Right renal cortex interstitium (tissue), 3 donors: ENCODE measurements at places on chromosomes 7 and 10.

- no peak for DNase-seq
These were observed 138.7 kb upstream of the SMIM30 start for GRCh38 chr7:113256883-113257531.

GRCh38 chr7:95688931-95689495 lies 83.3 kb upstream of the DYNC1I1 start:
- no peak for DNase-seq

- DNase-seq = no peak
These were observed 13.1 kb downstream of the DNAJC1 start for GRCh38 chr10:21990449-21990848.

DNA sequence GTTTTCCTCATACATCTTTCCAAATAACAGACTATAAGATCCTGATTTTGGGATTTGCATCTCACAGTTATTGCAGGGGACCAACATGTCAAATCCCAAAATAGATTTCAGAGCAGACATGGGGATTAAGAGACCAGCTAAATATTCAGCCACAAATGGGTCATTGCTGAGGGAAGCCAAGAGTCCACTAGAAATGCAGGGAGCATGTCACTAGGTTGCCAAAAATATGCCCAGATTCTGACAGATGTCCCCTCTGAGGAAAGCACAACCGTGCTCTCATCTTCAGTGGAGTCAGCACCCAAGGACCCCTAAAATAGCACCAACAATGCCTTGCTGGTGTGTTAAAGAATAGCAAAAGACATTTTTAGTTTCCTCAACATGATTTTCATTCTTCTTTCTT lies 56.2 kb upstream of the AGK start:
- DNase-seq = no peak

GRCh38 chr7:90621125-90621746 lies 25.1 kb downstream of the CDK14 start:
- no peak for DNase-seq

DNA sequence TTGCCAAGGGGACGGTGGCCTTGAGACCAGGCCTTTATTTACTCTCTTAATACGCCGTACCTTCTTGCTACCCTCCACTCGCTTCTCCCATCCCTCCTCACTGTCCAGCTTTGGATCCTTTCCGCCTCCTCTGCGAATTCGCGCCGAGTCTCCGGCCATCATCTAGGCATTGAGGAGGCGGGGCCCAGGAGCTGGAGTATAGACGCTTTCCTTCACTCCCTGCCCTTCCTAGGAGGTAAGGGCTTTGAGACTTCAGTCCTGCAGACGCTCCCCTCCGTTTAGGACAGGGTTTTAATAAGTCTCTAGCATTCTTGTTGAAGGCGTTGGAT lies 538 bp downstream of the TFAM start:
- DNase-seq = no peak
